ENCODE measurements at places on chromosomes 2 and 18.

- DNase-seq = no peak
Measured at GRCh38 chr18:35387152-35387571, 10.0 kb upstream of the ZNF396 start.

DNA sequence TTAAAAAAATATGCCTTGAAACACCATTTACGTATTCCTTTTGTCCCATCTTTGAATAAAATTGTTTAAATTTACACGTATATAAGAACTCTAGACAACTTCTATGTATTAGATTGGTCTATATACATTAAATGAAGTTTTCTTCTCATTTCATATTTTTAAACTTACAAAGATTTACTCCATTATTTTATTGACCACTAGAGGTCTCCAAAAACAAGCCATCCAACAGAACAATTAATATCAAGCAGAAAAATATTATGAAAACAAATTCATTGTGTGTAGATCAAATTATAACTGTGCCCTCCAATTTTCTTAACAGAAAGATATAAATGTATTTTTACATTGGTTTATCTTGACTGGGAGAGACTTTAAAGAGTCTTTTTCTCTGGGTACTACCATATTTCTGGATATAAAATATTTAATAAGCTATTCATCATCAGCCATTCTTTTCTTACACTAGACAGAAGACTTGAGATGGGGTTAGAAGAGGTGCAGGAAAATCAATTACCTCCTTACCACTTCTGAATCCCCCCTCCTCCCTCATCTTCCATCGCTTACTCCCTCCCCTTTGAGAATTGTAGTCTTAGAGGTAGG lies 66.5 kb downstream of the DPP4 start:
- no peak for DNase-seq

- no peak for DNase-seq
Measured at GRCh38 chr2:66565291-66565690, 130.4 kb downstream of the MEIS1 start.

DNA sequence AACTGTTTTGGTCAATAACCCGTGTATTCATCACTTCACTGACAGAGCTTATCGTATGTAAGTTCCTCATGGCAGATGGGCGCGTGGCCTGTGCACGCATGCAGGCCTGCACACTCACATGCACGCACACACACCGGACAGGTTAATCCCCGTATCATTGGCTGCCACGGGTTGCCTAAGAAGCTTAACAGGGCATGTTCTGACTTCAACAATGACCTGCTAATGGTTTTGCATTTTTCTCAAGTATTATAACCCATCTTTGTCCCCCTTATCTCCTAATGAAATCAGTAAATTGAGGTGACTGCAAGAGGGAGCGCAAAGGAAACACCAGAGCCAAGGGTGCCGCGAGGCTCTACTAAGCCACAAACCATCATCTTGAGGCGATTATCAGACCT lies 399.0 kb upstream of the ID2 start:
- DNase-seq = no peak

DNA sequence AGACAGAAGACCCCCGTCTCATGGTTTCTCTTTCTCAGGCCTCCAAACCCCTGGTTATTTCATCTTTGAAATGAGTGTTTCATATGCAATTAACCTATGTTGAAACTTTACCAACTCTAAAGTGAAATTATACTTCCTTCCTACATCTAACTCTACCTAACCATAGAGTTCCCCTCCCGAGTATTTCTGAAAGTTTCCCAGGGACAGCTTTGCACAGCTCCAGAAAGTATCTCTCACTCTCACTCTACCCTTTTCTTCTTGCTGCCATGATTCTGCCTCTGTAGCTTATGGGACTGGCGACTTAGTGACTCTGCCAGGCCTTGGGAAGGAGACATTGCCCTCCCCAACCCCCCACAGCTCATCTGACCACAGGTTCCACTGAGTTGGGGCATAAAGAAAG lies 107.9 kb downstream of the B3GNT2 start:
- no peak for DNase-seq

- no peak for DNase-seq
Measured at GRCh38 chr18:41416044-41416443, 539.0 kb upstream of the PIK3C3 start.

GRCh38 chr2:234420408-234420807 lies 76.5 kb downstream of the ARL4C start:
- no peak for DNase-seq

DNA sequence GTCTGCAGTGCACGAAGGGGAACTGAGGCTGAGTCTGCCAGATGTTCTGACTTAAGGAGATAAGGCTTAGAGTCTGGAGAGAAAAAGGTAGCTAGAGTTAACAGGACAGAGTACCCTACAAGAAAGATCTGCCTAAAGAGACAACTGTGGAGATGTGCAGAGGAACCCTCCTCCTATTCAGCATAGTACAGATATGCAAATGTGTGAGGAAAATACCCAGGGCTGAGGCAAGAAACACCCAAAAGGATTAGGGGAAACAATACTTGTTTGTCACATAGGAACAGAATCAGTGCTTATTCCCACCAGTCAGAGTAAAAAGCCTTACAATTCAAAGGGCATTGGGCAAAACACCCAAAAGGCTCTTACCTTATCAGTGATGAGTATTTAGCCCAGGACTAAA lies 67.8 kb downstream of the SS18 start:
- no peak for DNase-seq

DNA sequence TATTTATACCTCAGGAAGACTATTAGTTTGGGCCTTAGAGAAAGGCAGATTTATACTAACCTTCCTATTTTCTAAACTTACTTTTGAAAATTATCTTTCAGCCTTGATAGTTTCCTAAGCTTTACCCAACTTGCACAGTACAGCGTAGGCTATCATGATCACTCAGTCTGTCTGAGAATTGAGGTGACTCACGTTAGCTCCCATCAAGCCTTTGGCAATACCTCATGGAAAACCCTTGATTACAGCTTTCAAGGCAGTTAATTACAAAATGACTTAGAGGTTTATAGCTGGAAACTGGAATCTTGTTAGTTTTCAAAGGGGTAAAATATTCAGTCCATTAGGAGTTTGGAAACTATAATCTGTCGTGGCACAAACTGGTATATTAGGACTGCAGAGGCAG lies 26.4 kb upstream of the ARMC9 start:
- DNase-seq = no peak

DNA sequence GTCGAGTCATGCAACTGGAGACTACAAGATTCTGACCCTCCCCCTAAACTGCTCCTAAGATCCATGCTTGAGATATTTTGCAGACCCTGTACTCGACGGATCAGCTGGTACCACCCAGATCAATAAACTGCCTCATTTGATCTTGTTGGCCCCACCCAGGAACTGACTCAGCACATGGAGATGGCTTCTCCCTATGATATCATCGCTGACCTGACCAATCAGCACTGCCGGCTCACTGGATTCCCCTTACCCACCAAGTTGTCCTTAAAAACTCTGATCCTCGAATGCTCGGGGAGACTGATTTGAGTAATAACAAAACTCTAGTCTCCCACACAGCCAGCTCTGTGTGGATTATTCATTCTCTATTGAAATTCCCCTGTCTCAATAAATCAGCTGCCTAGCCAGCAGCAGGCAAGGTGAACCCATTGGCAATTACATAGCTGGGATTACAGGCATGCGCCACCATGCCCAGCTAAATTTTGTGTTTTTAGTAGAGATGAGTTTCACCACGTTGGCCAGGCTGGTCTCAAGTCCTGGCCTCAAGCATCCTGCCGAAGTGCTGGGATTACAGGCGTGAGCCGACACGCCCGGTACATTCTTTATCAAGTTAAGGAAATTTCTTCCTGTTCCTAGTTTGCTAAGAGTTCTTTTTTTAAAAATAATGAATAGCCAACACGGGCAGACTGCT lies 43.6 kb downstream of the VPS54 start:
- DNase-seq = no peak

GRCh38 chr18:24459772-24460171 lies 665 bp upstream of the HRH4 start:
- no peak for DNase-seq

DNA sequence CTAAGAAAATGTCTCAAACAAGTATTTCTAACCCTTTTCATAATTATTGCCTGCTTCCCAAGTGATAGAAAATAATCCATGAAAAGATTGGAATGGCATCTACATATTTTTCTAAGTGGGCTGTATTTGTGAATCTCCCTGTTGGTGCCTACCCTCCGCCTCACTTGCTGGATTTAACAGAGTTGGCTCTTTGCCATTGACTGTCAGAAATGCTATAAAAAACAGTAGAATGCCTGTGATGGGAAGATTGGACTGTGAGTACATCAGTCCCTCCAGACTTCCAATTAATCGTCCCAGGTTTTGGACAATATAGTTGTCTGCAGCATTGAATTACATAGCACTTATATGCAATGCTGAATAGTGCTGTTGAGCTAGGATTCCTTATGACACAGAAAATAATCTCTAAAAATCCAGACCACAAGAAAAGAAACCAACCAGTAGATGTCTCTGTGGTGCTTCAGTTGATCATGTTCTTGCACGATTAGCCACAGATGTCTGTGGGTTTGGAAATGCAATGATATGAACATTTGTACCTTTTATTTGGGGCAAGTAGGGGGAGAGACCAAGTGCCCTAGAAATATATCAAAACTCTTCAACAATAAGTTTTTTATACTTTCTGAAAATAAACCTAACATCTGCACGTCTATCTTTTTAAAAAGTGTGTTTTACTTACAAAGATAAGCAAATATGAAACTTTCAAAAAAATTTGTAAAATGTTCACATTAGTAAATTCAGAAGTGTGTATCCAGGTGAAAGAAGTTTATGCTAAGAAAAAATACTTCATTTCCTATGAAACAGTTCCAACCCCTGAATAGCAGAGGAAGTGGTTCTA lies 88.5 kb downstream of the DYNAP start:
- peak; percentile 28 for DNase-seq

DNA sequence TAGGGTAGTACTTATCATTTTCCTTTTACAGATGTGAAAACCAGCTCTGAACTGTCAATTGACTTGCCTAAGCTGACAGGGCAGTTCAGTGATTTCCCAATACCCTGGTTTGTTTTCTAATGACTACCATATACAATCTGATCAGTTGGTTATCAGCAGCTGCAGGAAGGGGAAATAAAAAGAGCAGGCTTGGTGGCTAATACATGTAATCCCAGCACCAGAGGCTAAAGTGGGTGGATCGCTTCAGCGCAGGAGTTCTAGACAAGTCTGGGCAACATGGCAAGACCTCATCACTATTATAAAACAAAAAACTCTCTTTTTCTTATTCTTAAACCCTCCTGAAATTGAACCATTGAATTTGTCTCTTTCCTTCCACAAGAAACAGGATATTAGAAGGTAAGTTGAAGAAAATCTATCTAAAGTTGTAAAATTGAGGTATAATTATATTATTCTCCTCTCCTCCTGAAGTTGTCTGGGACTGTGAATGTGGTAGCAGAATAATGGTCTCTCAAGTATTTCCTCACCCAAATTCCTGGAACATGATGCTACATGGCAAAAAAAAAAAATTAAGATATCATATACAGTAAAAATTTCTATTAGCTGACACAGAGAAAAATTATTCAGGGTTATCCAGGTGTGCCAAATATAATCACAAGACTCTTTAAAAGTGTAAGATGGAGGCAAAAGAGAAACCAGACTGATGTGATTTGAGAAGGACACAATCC lies 1441.6 kb downstream of the SUCLG1 start:
- DNase-seq = no peak

- DNase-seq = no peak
Measured at GRCh38 chr2:207515671-207516070, 14.1 kb upstream of the CREB1 start.

GRCh38 chr18:44771572-44771955 lies 90.9 kb downstream of the SETBP1 start:
- DNase-seq = no peak

GRCh38 chr2:218046238-218046637 lies 22.8 kb upstream of the RUFY4 start:
- no peak for DNase-seq

GRCh38 chr2:26687328-26687727 lies 5.2 kb upstream of the KCNK3 start:
- DNase-seq = peak; percentile 42

- DNase-seq = no peak
Measured at GRCh38 chr18:27794181-27794926, 382.6 kb downstream of the CDH2 start.

GRCh38 chr2:221596192-221596591 lies 24.1 kb upstream of the EPHA4 start:
- no peak for DNase-seq

GRCh38 chr2:15772086-15772595 lies 168.2 kb upstream of the MYCN start:
- DNase-seq = no peak

GRCh38 chr2:21567395-21567794 lies 443.6 kb downstream of the TDRD15 start:
- DNase-seq = no peak

GRCh38 chr2:119721462-119721861 lies 38.3 kb upstream of the PTPN4 start:
- no peak for DNase-seq

- DNase-seq = no peak
Measured at GRCh38 chr2:113357071-113357470, 78.3 kb upstream of the PAX8 start.

DNA sequence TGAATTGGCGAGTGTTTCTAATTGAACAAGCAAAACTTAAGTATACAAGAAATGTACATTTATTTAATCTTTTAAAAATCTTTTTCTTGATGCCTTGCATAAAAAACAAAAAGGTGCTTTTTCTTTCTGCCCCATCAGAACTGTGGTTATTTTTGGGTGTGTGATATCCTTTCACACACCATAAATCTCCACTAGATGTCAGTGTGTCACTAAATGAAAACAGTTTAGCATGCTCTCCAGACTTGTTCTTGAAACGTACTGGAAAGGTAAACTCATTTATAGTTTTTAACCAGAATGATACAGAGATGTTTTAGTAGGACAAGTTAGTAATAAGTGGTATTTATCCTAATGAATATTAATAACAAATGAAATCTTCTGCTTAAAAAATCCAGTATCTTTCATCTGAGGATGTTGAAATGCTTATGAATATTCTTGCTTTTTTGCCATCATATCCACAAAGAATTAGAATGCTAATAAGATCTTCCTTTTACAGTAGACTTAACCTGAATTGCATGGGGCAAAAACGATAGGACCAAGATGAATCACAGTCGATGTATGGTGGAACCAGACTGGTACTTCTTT lies 96.8 kb downstream of the UBE2E3 start:
- no peak for DNase-seq

- DNase-seq = peak; percentile 59
Measured at GRCh38 chr2:100321866-100322820, at the start of gene LONRF2. Gene LONRF2, minus strand, starts transcription at chr2:100322501. Its CDS starts 408 bp downstream, at chr2:100322093.

- DNase-seq = no peak
Measured at GRCh38 chr2:14941151-14941631, 308.7 kb downstream of the LRATD1 start.

DNA sequence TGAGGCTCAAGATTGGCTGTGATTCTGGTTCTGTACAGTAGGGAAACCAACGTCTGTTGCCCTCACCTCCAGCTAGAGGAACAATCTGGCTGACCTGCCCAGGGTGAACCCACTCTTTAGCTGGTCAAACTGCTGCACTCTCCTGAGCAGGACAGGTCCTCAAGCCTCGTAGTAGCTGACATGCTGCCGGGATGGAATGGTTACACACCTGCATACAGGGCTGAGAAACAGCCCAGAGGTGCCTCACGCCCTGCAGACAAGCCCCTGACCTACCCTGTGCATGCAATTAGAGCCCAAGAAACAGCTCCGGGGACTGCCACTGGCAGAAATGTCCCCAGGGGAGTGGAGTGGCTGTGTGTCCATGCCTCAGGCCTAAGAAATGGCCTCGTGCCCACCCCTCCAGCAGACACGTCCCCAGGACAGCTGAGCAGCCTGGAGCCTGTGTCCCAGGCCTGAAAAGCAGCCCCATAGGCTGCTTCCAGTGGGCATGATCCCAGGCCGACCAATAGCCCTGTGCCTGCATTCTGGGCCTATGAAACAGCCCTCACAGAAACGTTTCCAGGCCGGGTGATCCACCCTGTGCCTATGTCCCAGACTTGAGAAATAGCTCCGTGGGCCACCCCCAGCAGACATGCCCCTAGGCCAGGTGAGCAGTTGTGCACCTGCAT lies 25.4 kb downstream of the BOLL start:
- no peak for DNase-seq
